ENCODE measurements at places on chromosomes 4 and X.

DNA sequence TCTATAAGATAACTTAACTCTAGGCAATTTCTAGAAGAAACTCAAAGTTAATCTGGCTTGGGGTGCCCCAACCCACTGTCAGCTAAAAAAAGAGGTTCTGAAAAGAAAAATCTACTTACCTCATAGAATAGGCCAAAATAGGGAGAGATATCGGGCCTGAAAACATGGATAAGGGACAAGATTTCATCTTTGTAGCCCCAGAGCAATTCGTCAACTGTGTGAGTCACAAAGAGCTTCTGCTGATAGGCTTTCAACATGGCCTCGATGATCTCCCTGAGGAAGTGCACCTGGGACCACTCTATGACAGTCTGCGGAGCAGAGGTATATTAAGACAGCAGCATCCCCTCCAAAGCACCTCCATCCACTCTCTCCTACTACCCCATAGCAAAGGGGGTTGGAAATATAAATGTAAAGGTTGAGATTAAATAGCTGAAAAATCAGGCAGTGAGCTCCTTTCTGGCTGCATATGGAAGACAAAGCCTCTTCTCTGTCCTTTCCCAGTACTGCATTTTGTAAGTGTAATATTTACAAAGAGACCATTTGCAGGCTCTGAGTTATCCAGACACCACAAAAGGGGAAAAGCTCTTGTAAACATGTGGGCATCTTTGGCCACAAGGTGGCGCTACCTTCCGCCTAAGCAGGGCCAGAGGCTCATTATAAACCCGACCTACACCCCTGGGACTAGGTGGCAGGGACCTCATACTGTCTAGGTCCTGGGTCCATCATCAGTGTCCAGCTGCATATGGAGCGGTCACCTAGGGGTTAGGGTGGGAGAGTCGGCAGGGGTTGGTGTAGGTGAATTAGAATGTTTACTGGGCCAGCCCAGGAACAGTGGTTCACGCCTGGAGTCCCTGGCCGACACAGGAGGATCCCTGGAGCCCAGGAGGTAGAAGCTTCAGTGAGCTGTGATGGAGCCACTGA is 31.5 kb upstream of the NUP54 start:
- no peaks in the 10 kb centered on the region for H3K27me3 ChIP-seq
- no peak overlapping the region for H3K27ac ChIP-seq
- H3K4me1 ChIP-seq, result no peaks in the 10 kb centered on the region
- no peak overlapping the region for H3K4me3 ChIP-seq
- no peaks in the 10 kb centered on the region for H3K36me3 ChIP-seq

- no peak overlapping the region for H3K27ac ChIP-seq
- H3K4me3 ChIP-seq, result no peak overlapping the region
- no peak for DNase-seq
- H3K36me3 ChIP-seq, result no peaks in the 10 kb centered on the region
Observed at GRCh38 chr4:84277923-84278322, 221.2 kb downstream of the NKX6-1 start.

DNA sequence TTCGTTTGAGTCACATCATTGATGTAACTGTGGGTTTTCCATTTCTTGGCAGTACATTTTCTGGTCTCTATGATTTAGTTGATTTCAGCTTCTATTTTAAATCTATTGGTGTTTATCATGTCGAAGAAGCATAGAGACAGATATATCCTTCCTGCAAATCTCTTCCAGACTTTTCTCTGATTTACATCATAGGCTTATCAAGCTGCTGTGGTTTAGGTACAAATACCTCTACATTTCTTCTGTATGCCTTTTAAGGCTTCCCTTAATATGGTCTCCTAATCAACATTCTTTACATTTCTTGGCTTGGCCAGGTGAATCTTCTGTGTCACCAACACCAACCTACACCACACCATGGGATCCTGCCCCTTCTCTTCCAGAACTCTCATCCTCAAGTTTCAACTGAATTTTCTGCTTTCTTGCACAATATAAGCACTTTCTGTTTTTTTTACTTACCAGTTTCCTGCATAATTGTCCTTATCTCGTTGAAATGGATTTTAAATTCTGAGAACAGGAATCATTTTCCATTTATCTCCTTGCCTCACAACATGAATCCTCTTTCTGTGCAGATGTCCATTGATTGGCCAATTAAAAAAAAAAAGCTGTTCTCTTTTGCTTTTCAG is 626.9 kb downstream of the ANKRD50 start:
- H3K27me3 ChIP-seq, result no peaks in the 10 kb centered on the region
- H3K4me3 ChIP-seq, result no peak overlapping the region
- H3K4me1 ChIP-seq, result no peaks in the 10 kb centered on the region
- no peak for DNase-seq

GRCh38 chr4:90209922-90210321 is 82.7 kb downstream of the CCSER1 start:
- DNase-seq, result no peak
- H3K27ac ChIP-seq, result no peak overlapping the region
- H3K4me3 ChIP-seq, result no peak overlapping the region
- H3K36me3 ChIP-seq, result no peaks in the 10 kb centered on the region
- H3K27me3 ChIP-seq, result no peaks in the 10 kb centered on the region
- H3K4me1 ChIP-seq, result no peaks in the 10 kb centered on the region

DNA sequence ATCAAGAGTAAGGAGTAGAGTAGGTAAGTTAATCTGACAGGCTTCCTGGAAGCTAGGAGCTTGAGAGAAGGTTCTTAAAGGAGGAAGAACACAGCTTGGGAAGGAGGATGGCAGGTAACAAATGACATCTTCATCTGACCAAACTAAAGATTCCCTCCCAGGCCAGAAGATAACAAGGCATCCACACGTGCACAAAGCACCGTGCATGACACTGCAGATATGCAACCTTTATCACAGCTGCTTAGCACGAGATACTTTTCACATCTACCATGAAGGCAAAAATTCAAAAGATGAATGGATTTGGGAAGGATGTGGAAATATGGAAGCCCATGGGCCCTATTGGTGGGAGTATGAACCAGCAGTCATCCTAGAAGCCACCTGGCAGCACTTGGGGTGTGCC is 34.3 kb downstream of the CD99L2 start:
- H3K27ac ChIP-seq, result no peak overlapping the region
- H3K4me3 ChIP-seq, result no peak overlapping the region
- peaks cover 7% of the 10 kb centered on the region for H3K4me1 ChIP-seq
- no peak for DNase-seq
